ENCODE measurements at places on chromosomes 5 and 9. TPM values are rescaled to one million over a fixed set of nuclear protein-coding genes. Genes with fewer than 3 reads are reported as not detected.

The TBC1D9B gene
- total RNA-seq: 98.1 TPM

The RAI14 gene
- 4.2 TPM for total RNA-seq

The PCDHB11 gene
- not detected for total RNA-seq

The F2RL1 gene
- 2.5 TPM for total RNA-seq

The RECK gene
- total RNA-seq: 4.2 TPM

The SKP1 gene
- total RNA-seq: 245 TPM

The HAPLN1 gene
- total RNA-seq: not detected

The LCN9 gene
- not detected for total RNA-seq

The RNF208 gene
- 3.0 TPM for total RNA-seq

The SPINK13 gene
- total RNA-seq: not detected

The SLC25A2 gene
- 0.21 TPM for total RNA-seq

The TUSC1 gene
- not detected for total RNA-seq

The ADAMTS12 gene
- not detected for total RNA-seq

The PLEKHG4B gene
- not detected for total RNA-seq

The MELK gene
- 59.2 TPM for total RNA-seq

The WWC1 gene
- 3.2 TPM for total RNA-seq

The BTNL3 gene
- total RNA-seq: not detected

The GDA gene
- total RNA-seq: not detected

The IRX4 gene
- total RNA-seq: not detected

The GRIN3A gene
- not detected for total RNA-seq

The PCDHB12 gene
- not detected for total RNA-seq

The PDE8B gene
- total RNA-seq: not detected

The PCDHB4 gene
- not detected for total RNA-seq

The SLC46A2 gene
- total RNA-seq: not detected

The SHROOM1 gene
- total RNA-seq: 1.6 TPM

The EQTN gene
- not detected for total RNA-seq

The NEUROG1 gene
- not detected for total RNA-seq

The SEPTIN8 gene
- total RNA-seq: 32.5 TPM

The TMEM215 gene
- not detected for total RNA-seq

The DDX4 gene
- not detected for total RNA-seq

The SV2C gene
- not detected for total RNA-seq

The PCDHGB4 gene
- 0.06 TPM for total RNA-seq

The RPL7A gene
- 3,102 TPM for total RNA-seq

The GDF9 gene
- total RNA-seq: 0.27 TPM

The ESM1 gene
- not detected for total RNA-seq

The HMHB1 gene
- total RNA-seq: not detected

The SLC23A1 gene
- 0.40 TPM for total RNA-seq

Measured in activated CD8-positive, alpha-beta memory T cell treated with anti-CD3 and anti-CD28 coated beads for 36 hours (primary cell).